ENCODE measurements at places on chromosomes 1 and 21.

- DNase-seq: no peak
Observed at GRCh38 chr1:44808938-44809917, 905 bp downstream of the BTBD19 start.

DNA sequence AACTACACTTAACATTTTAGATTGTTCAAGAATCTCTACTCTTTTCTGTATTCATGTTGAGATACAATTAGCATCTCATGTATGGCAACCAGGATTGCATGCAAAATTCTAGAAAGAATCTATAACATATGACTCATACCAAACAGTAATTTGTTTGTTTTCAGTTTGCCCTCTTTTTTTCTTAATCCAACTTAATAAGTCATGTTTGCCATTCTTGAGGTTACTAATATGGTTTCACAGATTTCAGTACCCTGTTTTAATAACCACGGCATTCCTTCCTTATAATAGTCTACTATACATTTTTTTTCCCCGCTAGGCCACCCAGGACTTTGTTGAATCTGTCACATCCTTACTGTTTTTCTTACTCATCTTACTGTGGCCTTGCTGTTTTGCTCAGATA is 140.8 kb downstream of the FMN2 start:
- DNase-seq: no peak

GRCh38 chr1:60425528-60425927 is 352.0 kb upstream of the C1orf87 start:
- DNase-seq: no peak

DNA sequence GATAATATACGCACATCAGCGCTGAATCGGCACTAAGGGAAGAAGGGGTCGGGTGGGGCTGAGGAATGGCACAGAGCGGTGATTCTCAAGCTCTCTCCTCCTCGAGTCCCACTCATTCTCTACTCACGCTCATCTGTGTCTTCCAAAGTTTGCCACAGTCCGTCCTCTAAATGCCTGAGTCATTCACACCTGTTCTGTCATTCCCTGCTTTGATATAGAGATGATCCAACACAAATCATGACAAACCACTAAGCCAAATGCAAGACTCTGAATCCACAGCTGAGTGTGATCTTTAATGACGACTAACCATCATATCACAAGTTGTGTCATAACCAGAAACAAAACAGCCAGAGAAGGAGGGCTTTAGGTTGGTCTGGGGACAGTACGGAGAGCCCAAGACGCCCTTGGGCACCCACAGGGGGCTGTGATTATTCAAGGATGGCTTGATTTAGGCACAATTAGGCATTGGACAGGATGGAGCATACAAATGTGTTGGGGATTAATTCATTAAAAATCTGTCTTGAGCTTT is 501.5 kb downstream of the KIF26B start:
- DNase-seq: no peak

DNA sequence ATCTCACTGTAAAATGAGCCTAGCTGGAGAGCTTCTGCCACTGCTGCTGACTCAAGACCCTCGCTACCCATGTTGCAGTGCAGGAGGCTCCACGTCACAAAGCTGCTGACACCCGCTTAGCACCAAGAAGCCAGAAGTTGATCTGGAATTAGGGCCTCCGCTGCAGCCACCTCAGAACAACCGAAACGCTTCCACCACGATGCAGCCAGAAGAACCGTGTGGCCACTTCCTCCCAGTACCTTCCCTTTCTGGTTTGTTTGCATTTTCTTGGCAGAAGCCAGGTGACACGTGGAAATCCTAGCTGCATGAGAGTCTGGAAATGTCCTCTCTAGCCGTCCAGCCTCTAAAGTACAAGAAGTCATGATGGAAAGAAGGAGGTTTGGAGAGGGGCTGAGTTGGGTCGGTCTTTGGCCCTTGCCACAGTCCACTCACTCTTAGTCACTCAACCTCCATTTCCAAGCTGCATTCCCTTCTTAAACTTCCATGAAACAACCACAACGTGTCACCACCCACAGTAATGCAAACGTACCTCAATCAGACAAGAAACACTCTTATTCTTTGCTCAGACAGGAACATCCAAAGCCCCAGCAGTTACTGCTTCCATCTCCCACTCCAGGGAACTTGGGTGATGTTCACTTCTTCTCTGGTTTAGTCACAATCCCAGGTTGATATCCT is 10.0 kb upstream of the CDA start:
- DNase-seq: no peak

DNA sequence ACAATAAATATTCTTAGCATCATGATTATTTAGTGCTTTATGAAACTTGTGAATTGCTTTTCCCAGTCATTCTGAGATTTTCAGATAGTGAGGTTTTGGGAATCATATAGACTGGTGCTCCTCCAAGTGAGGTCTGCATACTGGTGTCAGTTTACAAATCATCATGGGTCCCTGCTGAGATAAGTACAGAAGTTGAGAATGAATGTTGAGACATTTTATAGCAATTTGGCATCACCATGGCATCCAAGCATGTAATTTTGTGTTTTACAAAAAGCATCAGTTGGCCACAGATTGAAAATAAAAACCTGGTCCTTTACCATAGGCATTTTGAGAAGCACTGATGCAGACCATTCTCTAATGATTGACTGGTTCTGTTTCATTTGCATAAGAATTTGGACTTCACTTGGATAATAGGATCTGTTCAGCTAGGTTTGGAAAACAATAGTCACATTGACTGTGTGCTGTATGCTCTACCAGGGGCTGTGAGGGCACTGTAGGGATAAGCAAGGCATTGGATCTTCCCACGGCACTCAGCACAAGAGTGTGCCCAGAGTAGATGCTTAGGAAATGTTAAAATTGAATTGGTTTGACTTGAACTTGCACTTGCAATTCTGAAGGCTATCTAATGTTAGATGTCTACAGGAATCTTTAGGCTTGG is 79.0 kb upstream of the JUN start:
- no peak for DNase-seq

- DNase-seq: no peak
Observed at GRCh38 chr1:165191087-165191486, 165.4 kb downstream of the LMX1A start.

- no peak for DNase-seq
Observed at GRCh38 chr21:20570824-20571232, 427.4 kb upstream of the NCAM2 start.
